ENCODE measurements at places on chromosomes 16 and 17. TPM values are rescaled to one million over a fixed set of nuclear protein-coding genes. Genes with fewer than 3 reads are reported as not detected.

- no peak for DNase-seq
Measured at GRCh38 chr16:50166511-50167500, 13.7 kb downstream of the TENT4B start.

- DNase-seq, result no peak
Measured at GRCh38 chr16:2712063-2712441, 8.0 kb downstream of the PRSS27 start.

GRCh38 chr17:39212195-39212810 is 12.2 kb downstream of the RPL19 start:
- peak; percentile 73 for DNase-seq

- no peak for DNase-seq
Measured at GRCh38 chr16:88308441-88309173, 74.2 kb upstream of the ZNF469 start.

GRCh38 chr17:77618173-77618572 is 340.3 kb upstream of the TNRC6C start:
- no peak for DNase-seq

The EVPLL gene
- not detected for total RNA-seq

GRCh38 chr17:3957735-3958599 is 6.3 kb downstream of the ATP2A3 start:
- no peak for DNase-seq

GRCh38 chr17:43906951-43907424 is 348 bp downstream of the MPP2 start:
- DNase-seq, result peak; percentile 38

- DNase-seq, result no peak
Measured at GRCh38 chr16:10862438-10862837, 14.6 kb upstream of the CIITA start.

The METRNL gene
- 14.2 TPM for total RNA-seq

The SLC12A3 gene
- total RNA-seq, result not detected

DNA sequence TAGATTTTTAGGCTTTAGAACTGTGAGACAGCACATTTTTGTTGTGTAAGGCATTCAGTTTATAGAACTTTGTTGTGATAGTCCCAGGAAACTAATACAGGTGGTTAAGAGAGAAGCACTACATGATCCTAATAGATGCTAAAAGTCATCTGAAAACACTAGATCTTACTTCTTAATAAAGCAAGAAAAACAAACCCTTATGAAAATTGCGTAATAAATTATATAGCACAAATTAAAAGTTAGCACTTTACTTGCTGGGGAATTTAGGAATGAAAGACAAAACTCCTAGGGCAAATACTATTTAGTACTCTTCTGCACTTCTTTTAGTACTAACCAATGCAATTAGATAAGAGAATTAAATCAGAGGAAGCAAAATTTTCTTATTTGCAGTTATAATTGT is 163.3 kb upstream of the SHISA6 start:
- DNase-seq, result no peak

The CACNG1 gene
- total RNA-seq, result not detected

- DNase-seq, result no peak
Measured at GRCh38 chr17:72466606-72467005, 345.8 kb downstream of the SOX9 start.

GRCh38 chr17:68491381-68492231 is 20.6 kb upstream of the PRKAR1A start:
- DNase-seq, result no peak

The CHST4 gene
- total RNA-seq, result not detected

The KCNH4 gene
- total RNA-seq, result 0.82 TPM

DNA sequence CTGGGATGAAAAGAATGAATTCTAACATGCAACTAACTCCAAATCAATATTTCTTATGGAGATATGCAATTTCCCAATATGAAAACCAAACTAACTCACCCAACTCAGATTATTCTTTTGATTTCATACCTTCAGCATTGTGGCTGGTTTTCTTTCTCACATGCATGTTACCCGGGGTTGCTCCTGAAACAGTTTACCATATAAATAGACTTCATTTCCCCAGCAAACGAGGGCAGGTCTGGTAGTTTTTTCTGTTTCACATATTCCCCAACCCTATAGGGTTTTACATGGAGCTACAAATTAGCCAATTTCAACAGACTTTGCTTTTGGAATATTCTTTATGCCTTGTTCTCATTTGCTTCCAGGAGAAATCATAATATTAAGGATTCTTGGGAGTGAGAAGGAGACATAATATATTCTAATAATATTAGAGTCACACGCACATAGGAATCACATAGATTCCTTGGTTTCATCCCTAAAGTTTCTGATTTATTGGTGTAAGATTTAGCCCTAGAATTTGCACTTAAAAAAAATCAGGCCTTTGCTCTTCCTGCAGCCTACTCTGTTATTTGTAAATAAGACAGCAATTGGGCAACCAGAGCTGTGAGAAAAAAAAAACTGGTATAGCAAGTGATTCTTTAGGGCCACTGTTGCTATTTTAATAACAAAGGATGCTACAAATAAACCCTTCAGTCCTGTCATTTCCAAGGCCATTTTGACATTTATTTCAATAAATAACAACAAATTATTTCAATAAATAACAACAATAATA is 60.3 kb upstream of the FAM20A start:
- no peak for DNase-seq

DNA sequence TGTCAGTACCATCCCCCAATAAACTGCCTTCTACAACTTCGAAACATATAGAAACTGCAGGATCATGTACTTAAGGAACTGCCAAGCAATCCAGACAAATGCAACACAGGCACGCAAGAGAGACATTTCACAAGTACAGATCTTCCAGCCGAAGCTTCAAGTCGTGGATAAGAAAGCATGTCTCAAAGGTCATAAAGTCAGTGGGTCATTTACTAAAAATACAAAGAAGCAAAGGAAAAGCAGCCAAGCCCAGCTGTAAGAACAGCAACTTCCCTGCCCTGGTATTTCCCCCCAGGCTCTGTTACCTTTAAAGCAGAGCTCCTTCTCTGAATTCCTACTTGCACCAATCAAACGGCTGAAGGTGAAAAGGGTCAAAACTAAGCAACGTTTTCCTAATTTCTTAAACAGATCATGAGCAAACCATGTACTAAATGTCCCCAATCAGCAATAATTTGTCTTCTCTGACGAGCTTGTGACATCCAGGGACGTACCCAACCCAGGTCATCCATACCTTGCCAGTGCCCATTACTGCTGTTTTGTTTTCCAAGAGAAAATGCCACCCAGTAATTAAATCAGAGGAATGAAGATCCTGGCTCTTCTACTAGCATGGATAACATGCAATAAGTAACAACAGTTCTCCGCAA is 1.7 kb downstream of the AKTIP start:
- DNase-seq, result no peak

The PLA2G10 gene
- total RNA-seq, result not detected

DNA sequence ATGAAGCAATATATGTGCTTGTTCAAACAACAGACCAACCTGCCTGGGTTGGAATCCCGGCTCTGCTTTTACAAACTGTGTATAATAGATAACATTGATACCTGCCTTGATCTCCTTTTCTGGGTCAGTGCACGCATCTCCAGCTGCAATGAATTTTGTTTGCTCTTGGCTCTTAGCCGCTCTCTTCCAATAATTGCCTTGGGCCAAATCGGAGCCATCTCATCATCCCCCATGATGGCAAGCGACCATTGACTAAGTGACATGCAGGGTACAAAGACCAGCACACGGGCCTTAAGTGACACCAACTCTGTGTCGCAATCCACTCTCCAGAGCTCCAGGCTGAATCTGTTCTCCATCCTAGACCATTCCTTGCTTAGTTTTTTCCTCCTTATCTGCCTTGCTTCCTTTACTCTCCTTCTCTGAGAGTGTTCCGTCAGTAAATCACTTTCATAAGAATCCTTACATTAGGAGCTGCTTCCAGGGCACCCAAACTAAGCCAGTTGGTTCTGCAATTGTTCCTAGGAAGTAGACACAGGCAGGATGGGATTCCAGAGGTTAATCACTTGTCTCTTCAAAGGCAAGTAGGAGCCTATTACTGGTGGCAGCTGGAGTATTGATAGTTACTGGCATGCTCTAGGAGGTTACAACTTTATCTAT is 134.2 kb downstream of the ABCA8 start:
- DNase-seq, result no peak

DNA sequence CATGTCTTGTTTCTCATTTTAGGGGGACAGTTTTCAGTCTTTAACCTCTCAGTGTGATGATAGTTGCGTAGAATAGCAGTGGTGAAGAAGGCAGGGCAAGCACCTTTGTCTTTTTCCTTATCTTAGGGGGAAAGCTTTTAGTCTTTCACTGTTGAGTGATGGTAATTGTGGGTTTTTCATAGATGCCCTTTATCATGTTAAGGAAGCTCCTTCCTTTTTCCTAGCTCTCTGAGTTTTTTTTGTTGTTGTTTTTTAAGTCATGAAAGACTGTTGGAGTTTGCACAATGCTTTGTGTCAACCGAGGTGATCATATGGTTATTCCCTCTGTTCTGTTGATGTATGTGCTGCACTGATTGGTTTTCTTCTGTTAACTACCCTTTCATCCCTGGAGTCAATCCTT is 15.7 kb downstream of the NOL11 start:
- no peak for DNase-seq

The CORO6 gene
- 1.3 TPM for total RNA-seq

The CCL15 gene
- not detected for total RNA-seq

DNA sequence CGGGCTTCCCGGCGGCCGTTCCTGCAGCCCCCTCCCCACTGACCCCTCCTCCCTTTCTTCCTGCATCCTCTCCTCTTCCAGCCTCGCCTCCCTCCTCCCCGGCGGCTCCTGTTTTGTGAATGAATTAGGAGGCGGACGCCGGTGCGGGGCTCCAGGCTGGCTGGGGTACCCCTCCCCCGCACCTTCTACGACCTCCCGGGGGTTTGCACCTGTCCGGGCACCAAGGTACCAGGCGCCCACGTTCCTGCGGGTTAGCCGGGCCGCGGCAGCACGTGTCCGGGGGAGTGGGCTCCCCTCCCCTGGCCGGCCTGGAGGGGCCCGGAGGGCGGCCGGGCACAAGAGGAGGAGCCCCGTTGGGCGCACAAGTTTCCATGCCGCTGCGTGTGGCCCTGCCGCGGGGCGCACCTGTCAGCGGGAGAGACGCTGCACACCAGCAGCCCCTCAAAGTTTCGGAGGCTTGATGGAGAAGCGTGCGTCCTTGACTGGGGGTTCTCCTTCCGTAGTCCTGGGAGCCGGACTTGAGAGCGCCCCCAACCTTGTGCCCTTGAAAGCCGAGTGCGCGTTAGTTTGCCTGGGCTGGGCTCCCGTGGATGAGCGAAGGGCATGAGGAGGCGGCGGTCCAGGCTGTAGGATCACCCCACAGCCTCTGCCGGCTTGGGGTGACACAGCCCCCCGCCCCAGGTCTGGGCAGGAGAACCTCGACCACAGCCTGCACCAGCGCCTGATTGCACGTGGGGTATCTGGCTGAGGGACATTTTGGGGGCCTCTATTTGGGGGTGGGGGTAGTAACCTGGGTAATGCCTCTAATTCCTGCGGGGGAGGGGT is 1.2 kb downstream of the HAS3 start:
- no peak for DNase-seq

DNA sequence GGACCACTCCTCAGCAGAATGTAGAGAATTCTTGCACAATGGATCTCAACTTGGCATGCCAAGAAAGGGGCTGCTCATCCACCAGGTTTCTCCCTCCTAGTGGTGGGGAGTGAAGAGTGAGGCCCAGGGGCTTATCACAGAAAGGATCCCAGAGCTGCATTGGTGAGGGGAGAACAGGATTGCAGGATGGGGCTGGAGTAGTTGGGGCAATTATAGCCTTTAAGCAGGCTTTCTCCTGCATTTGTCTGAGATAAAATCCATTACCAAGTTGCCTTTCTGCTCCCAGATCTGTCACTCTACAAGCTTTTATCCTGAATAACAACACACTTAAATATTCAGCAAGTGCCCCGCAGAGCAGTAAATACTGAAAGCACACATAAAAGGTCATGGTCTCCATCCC is 130.8 kb upstream of the CES5A start:
- no peak for DNase-seq

GRCh38 chr17:48459070-48459844 is 29.2 kb upstream of the SKAP1 start:
- no peak for DNase-seq

GRCh38 chr17:6901086-6901485 is 69.6 kb upstream of the TEKT1 start:
- no peak for DNase-seq

The PERCC1 gene
- not detected for total RNA-seq

The SSTR5 gene
- not detected for total RNA-seq

DNA sequence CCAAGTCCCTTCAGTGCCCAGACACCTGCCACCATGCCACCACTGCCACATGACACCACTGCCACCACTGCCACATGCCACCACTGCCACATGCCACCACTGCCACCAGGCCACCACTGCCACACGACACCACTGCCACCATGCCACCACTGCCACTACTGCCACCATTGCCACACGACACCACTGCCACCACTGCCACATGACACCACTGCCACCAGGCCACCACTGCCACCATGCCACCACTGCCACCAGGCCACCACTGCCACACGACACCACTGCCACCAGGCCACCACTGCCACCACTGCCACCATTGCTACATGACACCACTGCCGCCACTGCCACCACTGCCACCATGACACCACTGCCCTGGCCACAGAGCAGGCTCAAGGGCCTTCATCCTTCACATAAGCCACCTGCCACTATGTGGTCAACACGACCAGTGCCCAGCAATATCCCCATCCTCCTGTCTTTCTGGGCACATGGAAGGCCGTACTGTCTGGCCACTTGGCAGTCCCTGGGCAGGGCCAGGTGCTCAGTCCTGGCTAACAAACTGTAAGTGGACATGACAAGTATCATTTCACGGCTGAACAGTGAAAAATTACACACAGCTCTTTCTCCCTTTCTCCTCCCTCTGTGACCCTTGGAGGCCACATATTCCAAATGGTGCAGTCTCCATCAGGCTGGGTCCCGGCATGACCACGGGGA is 33.1 kb downstream of the ABR start:
- DNase-seq, result peak; percentile 66

The CFAP97D1 gene
- not detected for total RNA-seq

The PRSS53 gene
- total RNA-seq, result 5.0 TPM

- DNase-seq, result peak; percentile 13
Measured at GRCh38 chr16:53053967-53054669, 673 bp upstream of the CHD9 start.

DNA sequence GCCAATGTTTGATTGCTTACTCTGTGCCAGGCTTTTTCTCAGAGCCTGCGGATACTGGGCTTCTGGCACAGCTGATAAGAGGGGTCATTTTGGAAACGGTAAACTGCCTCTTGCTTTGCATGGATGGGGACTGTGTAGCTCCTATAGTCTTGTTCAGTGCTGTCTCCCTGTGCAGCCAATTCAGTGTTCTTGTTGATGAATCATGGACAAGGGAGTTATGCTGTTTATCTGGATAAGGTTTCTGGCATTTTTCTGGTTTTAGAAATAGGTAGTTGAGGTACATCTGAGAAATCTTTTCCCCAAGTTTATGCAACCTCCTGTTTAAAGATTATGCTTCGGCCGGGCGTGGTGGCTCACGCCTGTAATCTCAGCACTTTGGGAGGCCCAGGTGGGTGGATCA is 16.7 kb upstream of the TANGO6 start:
- no peak for DNase-seq

The SPHK1 gene
- 3.3 TPM for total RNA-seq

- DNase-seq, result no peak
Measured at GRCh38 chr17:34616148-34616547, 36.8 kb downstream of the TMEM132E start.

The HBA2 gene
- total RNA-seq, result 1,595 TPM

- no peak for DNase-seq
Measured at GRCh38 chr16:4691666-4692412, 1.5 kb upstream of the NUDT16L1 start.

- DNase-seq, result no peak
Measured at GRCh38 chr17:76683921-76684745, 26.6 kb downstream of the MXRA7 start.

- no peak for DNase-seq
Measured at GRCh38 chr16:54402873-54403272, 116.3 kb upstream of the IRX3 start.

Measured in cerebellum (tissue), 4 donors.